WERI-Rb-1 (cell line): ENCODE measurements at places on chromosomes 3 and 15.

GRCh38 chr3:152638214-152638613 lies 196.7 kb upstream of the P2RY1 start:
- no peak for DNase-seq

DNA sequence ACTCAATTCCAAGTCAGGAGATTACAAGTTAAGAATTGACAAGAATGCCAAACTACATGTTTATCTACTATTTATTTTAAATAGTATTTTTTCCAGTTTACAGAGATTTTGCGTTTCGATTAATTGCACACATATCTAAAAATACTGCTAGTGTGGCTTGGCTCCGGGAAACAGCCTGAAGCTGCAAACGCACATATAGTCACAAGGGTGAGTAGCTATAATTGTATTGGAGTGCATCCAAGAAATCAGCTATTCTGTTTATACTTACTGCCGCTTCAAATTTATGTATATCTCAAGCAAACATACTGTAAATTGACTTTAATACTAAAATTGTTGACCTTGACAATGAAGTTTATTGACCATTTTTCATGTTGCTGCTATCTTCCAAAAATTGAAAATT lies 77.0 kb upstream of the PLSCR5 start:
- DNase-seq, result no peak

- no peak for DNase-seq
Observed at GRCh38 chr3:115388166-115388565, 235.1 kb upstream of the GAP43 start.

DNA sequence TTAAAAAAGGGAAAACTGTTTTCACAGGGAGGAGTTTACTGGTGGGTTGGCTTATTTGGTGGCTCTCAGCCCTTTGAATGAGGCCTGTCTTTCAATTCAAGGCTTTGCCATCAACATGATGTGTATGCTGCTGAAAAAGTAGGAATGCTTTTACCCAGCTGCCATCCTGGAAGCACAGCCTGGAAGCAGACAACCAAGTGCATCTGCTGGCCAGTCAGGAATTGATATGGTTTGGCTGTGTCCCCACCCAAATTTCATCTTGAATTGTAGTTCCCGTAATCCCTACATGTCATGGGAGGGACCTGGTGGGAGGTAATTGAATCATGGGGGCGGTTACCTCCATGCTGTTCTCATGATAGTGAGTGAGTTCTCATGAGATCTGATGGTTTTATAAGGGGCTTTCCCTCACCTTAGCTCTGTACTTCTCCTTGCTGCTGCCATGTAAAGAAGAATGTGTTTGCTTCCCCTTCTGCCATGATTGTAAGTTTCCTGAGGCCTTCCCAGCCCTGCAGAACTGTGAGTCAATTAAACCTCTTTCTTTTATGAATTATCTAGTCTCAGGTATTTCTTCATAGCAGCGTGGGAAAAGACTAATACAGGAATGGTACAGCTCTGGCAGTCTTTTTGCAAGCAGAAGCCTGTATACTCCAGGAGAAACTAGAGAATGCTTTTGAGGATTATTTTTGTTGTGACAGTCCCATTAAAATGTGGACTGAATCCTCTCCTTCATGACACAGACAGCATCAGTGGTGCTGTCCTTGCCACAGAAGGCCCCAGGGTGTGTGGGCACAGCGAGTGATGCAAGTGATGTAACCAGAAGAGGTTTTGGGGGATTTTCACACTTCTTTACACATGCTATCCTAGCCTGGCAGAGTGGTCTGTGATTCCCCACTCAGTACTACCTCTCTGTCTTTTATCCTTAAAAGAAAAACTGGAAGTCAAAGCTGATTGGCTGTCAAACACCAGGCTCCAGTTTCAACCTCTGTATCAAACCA lies 20.0 kb downstream of the PLCL2 start:
- DNase-seq, result no peak

DNA sequence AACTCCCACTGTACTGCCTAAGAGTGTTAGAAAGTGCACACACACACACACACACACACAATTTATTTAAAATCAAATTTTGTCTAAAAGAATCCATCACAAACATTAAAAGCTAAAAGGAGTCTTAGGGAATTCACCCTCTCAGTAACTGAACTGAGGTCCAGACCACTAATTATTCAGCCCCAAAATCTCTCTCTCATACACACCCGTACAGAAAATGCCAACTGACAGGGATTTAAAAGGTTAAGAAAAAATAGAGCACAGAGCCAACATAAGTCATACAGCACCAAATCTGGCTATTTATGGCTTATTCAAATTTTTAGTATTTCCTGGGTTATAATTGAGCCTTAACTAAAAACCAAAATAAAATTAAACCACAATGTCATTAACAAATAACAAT lies 20.7 kb downstream of the GBE1 start:
- DNase-seq, result no peak

DNA sequence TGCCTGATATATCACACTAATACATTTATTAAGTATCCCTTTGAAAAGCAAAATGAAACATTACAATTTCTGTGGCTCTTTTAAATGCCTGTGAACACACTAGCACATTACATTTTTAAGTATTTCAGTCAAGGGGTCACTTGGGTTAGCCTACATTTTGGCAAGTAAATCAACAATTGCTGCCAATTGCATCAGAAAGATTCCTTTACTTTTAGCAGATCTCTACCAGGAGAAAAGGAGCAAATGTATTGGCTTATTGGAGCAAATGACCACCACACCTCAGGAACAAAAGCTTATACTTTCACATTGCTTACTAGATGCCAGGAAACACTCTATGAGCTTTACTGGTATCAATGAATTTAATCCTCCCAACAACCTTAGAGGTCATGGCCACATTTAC lies 947.1 kb downstream of the FHIT start:
- no peak for DNase-seq

- DNase-seq, result no peak
Observed at GRCh38 chr3:61158667-61159066, 92.6 kb downstream of the FHIT start.

DNA sequence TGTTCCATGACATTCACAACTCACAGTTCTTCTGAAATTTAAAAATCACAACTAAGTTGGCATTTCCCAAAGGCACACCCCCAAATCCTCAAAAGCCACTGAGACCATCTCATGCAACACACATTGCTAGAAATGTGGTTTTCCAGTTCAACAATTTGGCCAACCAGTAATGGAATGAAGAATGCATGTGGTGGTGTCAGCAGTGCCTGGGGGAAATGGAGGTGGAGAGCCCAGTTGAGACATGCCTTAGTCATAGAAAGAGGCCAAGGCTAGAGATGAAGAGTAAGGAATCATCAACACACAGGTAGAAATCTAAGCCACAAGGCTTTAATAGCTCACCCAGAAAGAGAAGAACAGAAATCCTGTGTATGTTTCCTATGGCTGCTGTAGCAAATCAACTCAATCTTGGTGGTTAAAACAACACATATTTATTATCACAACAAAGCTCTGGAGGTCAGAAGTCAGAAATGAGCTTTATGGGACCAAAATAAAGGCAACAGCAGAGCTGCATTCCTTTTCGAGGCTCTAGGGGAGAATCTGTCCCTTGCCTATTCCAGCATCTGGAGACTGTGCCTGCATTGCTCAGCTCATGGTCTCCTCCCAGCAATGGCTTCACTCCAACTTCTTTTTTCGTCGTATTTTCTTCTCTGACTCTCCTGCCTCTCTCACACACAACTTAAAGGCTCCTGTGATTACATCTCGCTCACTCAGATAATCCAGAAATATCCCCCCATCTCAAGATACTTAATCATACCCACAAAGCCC lies 54.0 kb downstream of the SNTN start:
- DNase-seq, result no peak

DNA sequence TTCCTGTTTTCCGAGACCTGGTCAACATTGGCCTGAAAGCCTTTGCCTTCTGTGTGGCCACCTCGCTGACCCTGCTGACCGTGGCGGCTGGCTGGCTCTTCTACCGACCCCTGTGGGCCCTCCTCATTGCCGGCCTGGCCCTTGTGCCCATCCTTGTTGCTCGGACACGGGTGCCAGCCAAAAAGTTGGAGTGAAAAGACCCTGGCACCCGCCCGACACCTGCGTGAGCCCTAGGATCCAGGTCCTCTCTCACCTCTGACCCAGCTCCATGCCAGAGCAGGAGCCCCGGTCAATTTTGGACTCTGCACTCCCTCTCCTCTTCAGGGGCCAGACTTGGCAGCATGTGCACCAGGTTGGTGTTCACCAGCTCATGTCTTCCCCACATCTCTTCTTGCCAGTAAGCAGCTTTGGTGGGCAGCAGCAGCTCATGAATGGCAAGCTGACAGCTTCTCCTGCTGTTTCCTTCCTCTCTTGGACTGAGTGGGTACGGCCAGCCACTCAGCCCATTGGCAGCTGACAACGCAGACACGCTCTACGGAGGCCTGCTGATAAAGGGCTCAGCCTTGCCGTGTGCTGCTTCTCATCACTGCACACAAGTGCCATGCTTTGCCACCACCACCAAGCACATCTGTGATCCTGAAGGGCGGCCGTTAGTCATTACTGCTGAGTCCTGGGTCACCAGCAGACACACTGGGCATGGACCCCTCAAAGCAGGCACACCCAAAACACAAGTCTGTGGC lies 16.9 kb downstream of the TMEM43 start:
- no peak for DNase-seq

DNA sequence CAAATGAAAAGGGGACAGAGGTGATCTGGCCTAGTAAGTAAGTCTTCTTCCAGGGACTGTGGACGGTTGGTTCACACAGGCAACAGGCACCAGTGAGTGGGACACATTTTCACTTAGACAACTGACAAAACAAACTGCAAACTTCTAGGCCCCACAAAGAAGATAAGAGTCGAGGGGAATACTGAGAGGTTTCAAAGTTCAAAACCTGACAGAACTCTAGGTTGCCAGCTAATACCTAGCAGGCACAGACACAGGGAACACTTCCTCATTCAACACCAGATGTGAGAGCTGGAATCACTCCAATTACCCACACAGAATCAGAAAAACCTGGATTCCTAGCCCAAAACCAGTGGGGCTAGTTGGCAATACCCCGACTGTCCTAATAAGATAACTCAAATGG lies 621.7 kb downstream of the ZPLD1 start:
- DNase-seq, result no peak
